ENCODE measurements at places on chromosomes 6 and 20.

- no peak overlapping the region for H3K27ac ChIP-seq
- no peak overlapping the region for H3K4me3 ChIP-seq
- no peaks in the 10 kb centered on the region for H3K36me3 ChIP-seq
- H3K4me1 ChIP-seq, result peaks cover 4% of the 10 kb centered on the region
These were observed 98.3 kb downstream of the SASH1 start for GRCh38 chr6:148440877-148441453.

- no peaks in the 10 kb centered on the region for H3K36me3 ChIP-seq
- H3K4me1 ChIP-seq, result peaks cover 15% of the 10 kb centered on the region
- H3K4me3 ChIP-seq, result no peak overlapping the region
These were observed 513.3 kb upstream of the NOX3 start for GRCh38 chr6:155968921-155969320.

- H3K27me3 ChIP-seq, result peaks cover 27% of the 10 kb centered on the region
- DNase-seq, result no peak
- no peak overlapping the region for H3K4me3 ChIP-seq
These were observed 3.7 kb upstream of the CMTR1 start for GRCh38 chr6:37429352-37429750.

DNA sequence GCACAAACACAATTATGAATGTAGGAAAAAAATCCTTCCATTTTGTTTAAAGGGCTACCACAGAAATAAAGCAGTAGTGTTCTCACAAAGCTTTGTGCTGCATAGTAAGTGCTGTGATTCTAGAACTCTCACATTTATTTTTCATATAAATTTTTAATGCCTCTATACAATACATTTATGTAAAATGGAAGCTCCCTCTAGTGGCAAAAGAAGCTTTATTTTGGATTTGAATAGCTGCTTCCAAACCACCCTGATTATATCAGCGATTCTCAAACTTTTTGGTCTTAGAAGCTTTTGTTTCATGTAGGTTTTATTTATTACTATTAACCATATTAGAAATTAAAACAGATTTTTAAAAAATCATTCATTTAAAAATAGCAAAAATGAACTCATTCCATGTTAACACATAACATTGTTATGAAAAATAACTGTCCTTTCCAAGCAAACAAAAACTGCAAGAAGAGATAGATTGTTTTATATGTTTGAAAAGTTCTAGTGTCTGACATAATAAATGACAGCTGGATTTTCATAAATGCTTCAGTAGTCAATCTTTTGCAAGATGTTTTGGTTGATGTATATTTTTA, 38.4 kb downstream of the HS3ST5 start:
- H3K27me3 ChIP-seq, result no peaks in the 10 kb centered on the region
- no peak overlapping the region for H3K27ac ChIP-seq
- no peak for DNase-seq
- H3K4me1 ChIP-seq, result no peaks in the 10 kb centered on the region
- H3K4me3 ChIP-seq, result no peak overlapping the region
- H3K36me3 ChIP-seq, result no peaks in the 10 kb centered on the region

DNA sequence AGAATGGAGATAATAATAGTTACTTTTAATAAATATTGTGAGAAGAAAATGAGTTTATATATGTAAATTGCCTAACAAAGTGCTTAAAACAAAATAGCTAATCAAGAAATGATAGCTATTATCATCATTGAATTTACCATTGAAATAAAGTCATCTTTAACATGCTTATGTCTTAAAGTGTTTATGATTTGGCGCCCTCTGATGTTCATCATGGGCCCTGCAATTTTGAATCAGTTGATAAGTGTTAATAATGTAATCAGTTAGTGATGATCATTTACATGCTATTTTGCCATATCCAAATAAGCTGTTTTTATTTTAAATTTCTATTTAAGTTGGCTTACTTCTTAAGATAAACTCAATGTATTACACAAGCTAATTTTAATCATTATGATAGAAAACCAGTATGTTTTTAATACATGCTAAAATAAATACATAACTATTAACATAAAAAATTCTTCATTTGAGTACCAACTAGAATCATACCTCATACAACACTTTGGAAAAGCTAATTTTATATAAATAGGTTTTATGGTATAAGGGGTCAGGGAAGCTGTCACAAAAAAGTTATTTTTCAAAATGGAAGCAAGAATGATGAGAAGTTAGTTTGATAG, 39.2 kb upstream of the TPD52L1 start:
- H3K4me3 ChIP-seq, result no peak overlapping the region
- peaks cover 9% of the 10 kb centered on the region for H3K36me3 ChIP-seq
- no peak overlapping the region for H3K27ac ChIP-seq
- DNase-seq, result peak; percentile 65
- no peaks in the 10 kb centered on the region for H3K4me1 ChIP-seq
- peaks cover 6% of the 10 kb centered on the region for H3K27me3 ChIP-seq

DNA sequence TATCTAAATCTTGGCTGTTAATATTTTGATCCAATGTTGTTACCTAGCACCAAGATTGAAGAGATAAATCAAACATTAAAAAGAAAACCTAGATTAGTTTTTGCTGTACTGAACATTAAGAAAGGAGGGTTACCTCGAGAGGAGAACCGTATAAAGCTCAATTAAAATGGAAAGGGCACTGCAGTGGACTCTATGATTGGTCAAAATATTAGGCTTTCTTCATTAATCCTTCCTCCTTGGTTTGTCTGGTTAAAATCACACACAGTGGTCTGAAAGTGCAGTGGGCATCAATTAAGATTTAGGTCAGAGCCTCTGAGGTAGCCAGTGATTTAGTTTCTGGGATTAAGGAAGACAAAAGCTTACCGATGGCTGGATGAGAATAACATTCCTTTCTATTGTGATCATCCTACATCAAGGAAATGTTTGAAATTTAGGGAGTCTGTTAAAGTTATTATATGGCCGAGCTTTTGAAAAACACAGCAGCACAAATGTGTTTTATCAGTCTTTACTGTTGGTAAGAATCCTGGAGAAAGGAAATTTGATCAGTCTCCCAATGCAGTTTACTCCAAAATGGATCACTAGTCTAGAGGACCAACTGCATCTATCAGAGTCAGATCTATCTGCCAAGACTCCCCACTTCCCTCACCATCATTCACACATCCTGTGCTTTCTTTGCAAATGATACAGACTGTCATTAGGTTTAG, 134.6 kb upstream of the NEDD9 start:
- peak overlapping the region; percentile 30 for H3K4me3 ChIP-seq
- peaks cover 72% of the 10 kb centered on the region for H3K36me3 ChIP-seq
- no peaks in the 10 kb centered on the region for H3K27me3 ChIP-seq

GRCh38 chr6:87277123-87277522, 45.3 kb upstream of the SMIM8 start:
- no peaks in the 10 kb centered on the region for H3K27me3 ChIP-seq
- no peak overlapping the region for H3K4me3 ChIP-seq
- no peaks in the 10 kb centered on the region for H3K36me3 ChIP-seq
- no peak overlapping the region for H3K27ac ChIP-seq
- H3K4me1 ChIP-seq, result no peaks in the 10 kb centered on the region
- no peak for DNase-seq

DNA sequence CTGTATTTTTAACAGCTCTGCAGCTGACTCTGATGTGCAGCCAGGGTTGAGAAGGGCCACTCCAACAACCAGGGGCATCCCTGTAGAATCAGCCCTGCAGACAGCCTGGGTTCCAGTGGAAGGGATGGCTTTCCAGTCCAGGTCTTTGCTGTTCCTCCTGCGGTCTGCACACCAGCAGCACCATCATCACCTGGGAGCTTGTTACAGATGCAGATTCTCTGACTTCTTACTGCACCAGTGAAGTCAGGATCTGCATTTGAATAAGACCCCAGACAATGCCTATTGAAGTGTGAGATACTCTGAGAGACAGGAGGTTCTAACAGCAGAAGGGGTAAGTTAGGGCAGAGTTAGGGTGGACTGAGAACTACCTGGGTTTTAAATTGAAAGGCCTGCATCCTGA, 151.3 kb downstream of the F13A1 start:
- H3K4me1 ChIP-seq, result no peaks in the 10 kb centered on the region
- no peak overlapping the region for H3K27ac ChIP-seq
- no peak for DNase-seq
- H3K27me3 ChIP-seq, result no peaks in the 10 kb centered on the region
- H3K36me3 ChIP-seq, result no peaks in the 10 kb centered on the region

- no peaks in the 10 kb centered on the region for H3K4me1 ChIP-seq
- H3K27ac ChIP-seq, result no peak overlapping the region
- no peak for DNase-seq
These were observed 61.5 kb downstream of the PRDM13 start for GRCh38 chr6:99668036-99668705.

GRCh38 chr6:160177220-160177619, 55.6 kb downstream of the SLC22A1 start:
- H3K4me3 ChIP-seq, result no peak overlapping the region
- peaks cover 21% of the 10 kb centered on the region for H3K27me3 ChIP-seq
- H3K36me3 ChIP-seq, result no peaks in the 10 kb centered on the region
- H3K27ac ChIP-seq, result no peak overlapping the region
- no peaks in the 10 kb centered on the region for H3K4me1 ChIP-seq

- H3K4me3 ChIP-seq, result no peak overlapping the region
- H3K27ac ChIP-seq, result no peak overlapping the region
- DNase-seq, result no peak
- no peaks in the 10 kb centered on the region for H3K27me3 ChIP-seq
These were observed 410.7 kb upstream of the RUNX2 start for GRCh38 chr6:44917430-44917829.

GRCh38 chr6:33279971-33280511, 3.1 kb downstream of the B3GALT4 start:
- H3K27ac ChIP-seq, result peak overlapping the region; percentile 61
- H3K4me1 ChIP-seq, result peaks cover 42% of the 10 kb centered on the region
- H3K27me3 ChIP-seq, result no peaks in the 10 kb centered on the region
- DNase-seq, result no peak
- no peak overlapping the region for H3K4me3 ChIP-seq

- no peaks in the 10 kb centered on the region for H3K27me3 ChIP-seq
- H3K4me3 ChIP-seq, result no peak overlapping the region
- no peak for DNase-seq
- peaks cover 5% of the 10 kb centered on the region for H3K4me1 ChIP-seq
- no peak overlapping the region for H3K27ac ChIP-seq
These were observed 153.2 kb downstream of the AIG1 start for GRCh38 chr6:143213859-143214376.

GRCh38 chr6:21856844-21857243, 263.3 kb downstream of the SOX4 start:
- H3K27me3 ChIP-seq, result no peaks in the 10 kb centered on the region
- DNase-seq, result no peak
- H3K4me1 ChIP-seq, result no peaks in the 10 kb centered on the region
- no peaks in the 10 kb centered on the region for H3K36me3 ChIP-seq
- H3K4me3 ChIP-seq, result no peak overlapping the region

GRCh38 chr6:1700278-1700967, 90.7 kb downstream of the FOXC1 start:
- H3K36me3 ChIP-seq, result no peaks in the 10 kb centered on the region
- no peak overlapping the region for H3K4me3 ChIP-seq
- DNase-seq, result no peak

GRCh38 chr20:63538204-63539091, 1.3 kb upstream of the PTK6 start:
- no peak overlapping the region for H3K4me3 ChIP-seq
- no peaks in the 10 kb centered on the region for H3K27me3 ChIP-seq
- H3K27ac ChIP-seq, result peak overlapping the region; percentile 84

DNA sequence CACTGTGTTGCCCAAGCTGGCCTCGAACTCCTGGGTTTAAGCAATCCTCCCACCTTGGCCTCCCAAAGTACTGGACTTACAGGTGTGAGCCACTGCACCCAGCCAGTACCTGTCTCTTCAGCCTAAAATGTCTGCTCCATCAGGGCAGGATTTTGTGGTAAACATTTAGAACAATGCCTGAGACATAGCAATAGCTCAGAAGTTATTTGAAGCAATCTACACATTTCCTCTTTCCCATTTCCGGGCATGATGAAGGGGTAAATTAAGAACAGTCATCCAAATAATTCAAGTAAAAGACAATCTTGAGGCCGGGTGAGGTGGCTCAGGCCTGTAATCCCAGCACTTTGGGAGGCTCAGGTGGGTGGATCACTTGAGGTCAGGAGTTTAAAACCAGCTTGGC, 69.0 kb upstream of the ZNF217 start:
- H3K36me3 ChIP-seq, result peaks cover 2% of the 10 kb centered on the region
- DNase-seq, result no peak
- peaks cover 49% of the 10 kb centered on the region for H3K4me1 ChIP-seq

- H3K27me3 ChIP-seq, result no peaks in the 10 kb centered on the region
- no peak for DNase-seq
- H3K4me1 ChIP-seq, result peaks cover 21% of the 10 kb centered on the region
- H3K36me3 ChIP-seq, result peaks cover 8% of the 10 kb centered on the region
- H3K27ac ChIP-seq, result no peak overlapping the region
- no peak overlapping the region for H3K4me3 ChIP-seq
These were observed 40.8 kb downstream of the CHD6 start for GRCh38 chr20:41577129-41578009.

- H3K27ac ChIP-seq, result no peak overlapping the region
- no peaks in the 10 kb centered on the region for H3K36me3 ChIP-seq
- no peak overlapping the region for H3K4me3 ChIP-seq
- DNase-seq, result no peak
These were observed 173.6 kb upstream of the MCHR2 start for GRCh38 chr6:100167585-100167984.

GRCh38 chr20:38584099-38584763, 3.2 kb downstream of the ADIG start:
- no peak for DNase-seq
- no peaks in the 10 kb centered on the region for H3K4me1 ChIP-seq
- H3K27me3 ChIP-seq, result no peaks in the 10 kb centered on the region
- no peaks in the 10 kb centered on the region for H3K36me3 ChIP-seq
- H3K27ac ChIP-seq, result no peak overlapping the region

- no peak overlapping the region for H3K27ac ChIP-seq
- peaks cover 7% of the 10 kb centered on the region for H3K4me1 ChIP-seq
- no peaks in the 10 kb centered on the region for H3K36me3 ChIP-seq
- no peaks in the 10 kb centered on the region for H3K27me3 ChIP-seq
- no peak for DNase-seq
These were observed 20.0 kb upstream of the TXLNB start for GRCh38 chr6:139311831-139312230.

GRCh38 chr6:52990342-52990741, 4.7 kb downstream of the GSTA4 start:
- no peak overlapping the region for H3K27ac ChIP-seq
- peaks cover 25% of the 10 kb centered on the region for H3K27me3 ChIP-seq
- no peak for DNase-seq
- H3K4me3 ChIP-seq, result no peak overlapping the region
- peaks cover 16% of the 10 kb centered on the region for H3K4me1 ChIP-seq

DNA sequence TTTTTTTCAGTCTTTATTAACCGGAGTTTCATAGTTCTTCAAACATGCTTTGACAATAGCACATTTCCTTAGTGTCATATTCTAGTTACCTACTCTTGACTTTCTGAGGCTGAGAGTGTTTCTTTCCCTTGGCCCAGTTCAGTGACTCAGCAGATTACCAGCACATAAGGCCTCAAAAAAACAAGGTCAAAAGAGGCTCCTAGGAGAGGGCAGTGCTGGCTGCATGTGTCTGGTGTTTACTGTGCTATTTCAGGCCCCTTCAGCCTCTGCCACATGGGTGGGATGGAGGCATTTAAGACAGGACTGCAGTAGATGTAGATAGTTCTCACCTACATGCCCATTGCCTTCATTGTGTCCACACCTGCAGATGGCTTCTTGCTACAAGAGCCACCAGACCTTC, 198.2 kb upstream of the SSTR4 start:
- H3K36me3 ChIP-seq, result no peaks in the 10 kb centered on the region
- no peak overlapping the region for H3K27ac ChIP-seq
- H3K4me1 ChIP-seq, result no peaks in the 10 kb centered on the region
- H3K27me3 ChIP-seq, result no peaks in the 10 kb centered on the region
- no peak overlapping the region for H3K4me3 ChIP-seq
- no peak for DNase-seq
